ENCODE measurements at places on chromosomes 7 and 10. TPM values are rescaled to one million over a fixed set of nuclear protein-coding genes. Genes with fewer than 3 reads are reported as not detected.

CPXM2 gene
- total RNA-seq, result 10.2 TPM

ZNF117 gene
- total RNA-seq, result 2.2 TPM

AS3MT gene
- total RNA-seq, result 3.4 TPM

LIPF gene
- total RNA-seq, result not detected

HOXA1 gene
- total RNA-seq, result 3.2 TPM

CCSER2 gene
- 39.2 TPM for total RNA-seq

- DNase-seq, result no peak
Observed at GRCh38 chr7:108063520-108063933, 60.6 kb upstream of the LAMB1 start.

DNA sequence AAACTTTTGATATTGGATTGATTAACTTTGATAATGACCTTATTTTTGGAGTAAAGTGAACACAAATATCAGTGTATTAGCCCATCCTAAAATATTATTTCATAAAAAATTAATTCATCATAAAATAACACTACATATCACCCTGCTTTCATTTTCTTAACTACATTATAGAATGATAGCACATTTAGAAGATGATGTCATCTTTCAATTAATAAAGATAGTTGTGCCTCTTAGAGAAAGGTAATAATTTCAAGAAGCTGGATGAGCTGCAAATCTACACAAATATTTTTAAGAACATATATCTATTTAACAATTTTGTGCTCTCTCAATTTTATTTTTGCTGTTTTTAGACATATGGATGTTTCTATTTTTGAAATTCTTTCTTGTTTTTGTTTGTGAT lies 126.1 kb downstream of the CNTNAP2 start:
- no peak for DNase-seq

DNA sequence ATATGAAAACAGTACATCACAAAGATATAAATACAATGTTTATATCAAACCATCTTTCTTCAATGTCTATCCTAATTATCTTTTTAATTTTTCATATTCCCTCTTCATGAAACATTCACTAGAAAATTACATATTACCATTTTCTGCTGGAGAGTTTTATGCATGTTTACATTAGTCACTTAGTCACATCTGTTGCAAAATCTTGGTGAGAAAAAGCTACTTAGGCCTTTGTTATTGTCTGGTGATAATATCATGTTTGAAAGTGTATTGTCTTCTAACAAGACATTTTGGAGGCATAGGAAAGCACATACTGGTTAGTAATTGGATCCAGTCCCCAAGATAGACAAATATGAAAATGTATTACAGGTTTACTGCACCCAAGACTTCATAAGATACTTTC lies 163.6 kb downstream of the GNAI1 start:
- DNase-seq, result no peak

GRCh38 chr7:41006306-41006995 lies 696.4 kb downstream of the INHBA start:
- DNase-seq, result no peak

Measured in transverse colon (tissue), 4 donors.